Fibroblast of villous mesenchyme (primary cell): ENCODE measurements at places on chromosomes 4 and X. TPM values are rescaled to one million over a fixed set of nuclear protein-coding genes. Genes with fewer than 3 reads are reported as not detected.

Gene SHROOM3
- 27.6 and 40.9 TPM in 2 replicates for total RNA-seq

Gene ADGRG2
- not detected in 2 replicates for total RNA-seq

Gene FAM9C
- under 0.01 TPM in 2 replicates for total RNA-seq

Gene HPGD
- 0.97 TPM in 1 of 2 replicates, not detected in the other for total RNA-seq

Gene SLC10A4
- under 0.01 TPM in 1 of 2 replicates, not detected in the other for total RNA-seq

Gene NWD2
- total RNA-seq, result not detected in 2 replicates

Gene SPON2
- 197 and 601 TPM in 2 replicates for total RNA-seq

Gene AIFM1
- total RNA-seq, result 13.5 and 16.0 TPM in 2 replicates

Gene STARD8
- 0.97 and 2.6 TPM in 2 replicates for total RNA-seq

Gene ZNF732
- 0.43 and 0.64 TPM in 2 replicates for total RNA-seq

Gene DIPK2B
- total RNA-seq, result under 0.01 TPM in 1 of 2 replicates, not detected in the other

Gene TMEM184C
- total RNA-seq, result 27.7 and 44.9 TPM in 2 replicates

Gene FRMD7
- total RNA-seq, result not detected in 2 replicates

Gene TTC29
- under 0.01 TPM in 1 of 2 replicates, not detected in the other for total RNA-seq

Gene GAGE1
- not detected in 2 replicates for total RNA-seq

Gene MYL5
- 9.1 and 14.2 TPM in 2 replicates for total RNA-seq

Gene SATL1
- total RNA-seq, result under 0.01 TPM in 1 of 2 replicates, not detected in the other

Gene FUNDC2
- total RNA-seq, result 27.7 and 31.5 TPM in 2 replicates

Gene MAGEA12
- total RNA-seq, result not detected in 2 replicates

Gene CXorf49B
- total RNA-seq, result not detected in 2 replicates

Gene USP17L18
- not detected in 2 replicates for total RNA-seq

Gene GABRE
- total RNA-seq, result 24.2 and 50.1 TPM in 2 replicates

Gene ZDHHC15
- total RNA-seq, result under 0.01 TPM in 1 of 2 replicates, not detected in the other

Gene MAGEB17
- not detected in 2 replicates for total RNA-seq

Gene DUSP9
- under 0.01 TPM in 1 of 2 replicates, not detected in the other for total RNA-seq

Gene FAM9B
- total RNA-seq, result not detected in 2 replicates
